ENCODE measurements at places on chromosomes 11 and 22.

GRCh38 chr22:39080052-39080762 lies 3.1 kb downstream of the APOBEC3G start:
- DNase-seq = no peak

DNA sequence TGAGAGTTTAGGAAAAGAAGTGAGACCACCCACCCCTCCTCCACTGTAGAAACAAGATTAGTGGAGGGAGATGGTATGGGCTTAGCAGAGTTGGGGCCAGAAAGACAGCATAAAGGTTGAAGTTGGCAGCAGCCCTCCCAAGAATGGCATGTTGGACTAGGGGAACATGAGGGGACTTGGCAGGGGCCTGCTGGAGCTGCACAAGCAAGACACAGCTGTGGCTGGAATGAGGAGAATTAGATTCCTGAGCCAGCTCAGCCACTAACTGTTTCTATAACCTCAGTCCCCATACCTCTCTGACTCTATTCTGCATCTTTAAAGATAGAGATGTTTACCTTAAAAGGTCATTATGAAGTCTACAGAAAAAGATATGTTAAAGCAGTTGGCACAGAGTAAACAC lies 13.2 kb downstream of the MAP6 start:
- no peak for DNase-seq

DNA sequence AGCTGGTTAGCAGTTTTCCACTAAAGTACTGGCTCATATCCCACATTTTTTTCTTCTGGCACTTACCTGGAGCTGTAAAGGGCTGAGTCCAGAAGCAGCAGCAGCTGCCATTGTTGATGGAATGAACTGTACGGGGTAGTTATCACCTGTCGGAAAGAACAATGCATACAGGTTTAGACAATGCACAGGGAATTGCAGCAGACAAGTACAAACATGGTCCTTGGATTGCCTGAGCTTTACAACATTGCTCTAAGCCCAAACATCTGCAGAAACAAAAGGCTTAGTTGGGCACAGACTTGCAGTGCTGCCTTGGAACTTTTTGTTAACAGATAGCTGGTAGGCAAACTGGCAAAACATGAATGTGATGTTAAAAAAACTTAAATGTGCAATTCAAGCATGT lies 258.8 kb downstream of the SOX6 start:
- no peak for DNase-seq

GRCh38 chr11:44701276-44701675 lies 25.5 kb upstream of the TSPAN18 start:
- no peak for DNase-seq

GRCh38 chr11:94023856-94024255 lies 2.7 kb downstream of the HEPHL1 start:
- no peak for DNase-seq

DNA sequence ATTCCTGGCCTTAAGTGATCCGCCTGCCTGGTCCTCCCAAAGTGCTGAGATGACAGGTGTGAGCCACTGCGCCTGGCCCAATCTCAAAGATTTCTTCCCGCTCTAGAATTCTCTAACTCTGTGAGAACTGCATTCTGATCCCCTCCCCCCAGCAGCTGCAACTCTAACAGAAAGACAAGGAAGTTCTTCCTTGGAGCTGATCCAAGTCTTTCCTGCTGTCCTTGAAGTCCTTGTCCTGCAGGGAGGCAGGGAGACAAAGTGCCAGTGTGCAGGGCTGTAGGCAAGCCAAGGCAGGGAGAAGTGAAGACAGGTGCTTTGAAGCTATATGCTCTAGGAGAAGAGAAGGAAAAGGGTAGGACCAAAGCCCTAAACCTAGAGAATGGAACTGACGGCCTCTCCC lies 9.5 kb upstream of the GGA1 start:
- DNase-seq = no peak

Measured in stimulated activated CD4-positive, alpha-beta T cell treated with anti-CD3 and anti-CD28 coated beads, Interleukin-2, amount 100 ng/mL, for 4 hours (primary cell).